ENCODE measurements at places on chromosomes 13 and 19. TPM values are rescaled to one million over a fixed set of nuclear protein-coding genes. Genes with fewer than 3 reads are reported as not detected.

The CLASRP gene
- total RNA-seq = 128 TPM

The PGLYRP2 gene
- 0.34 TPM for total RNA-seq

The ATP8A2 gene
- total RNA-seq = 0.13 TPM

The BCAM gene
- total RNA-seq = 136 TPM

The PLVAP gene
- total RNA-seq = 159 TPM

The ZSCAN1 gene
- 2.3 TPM for total RNA-seq

The CBY2 gene
- not detected for total RNA-seq

The AMER2 gene
- total RNA-seq = not detected

The NOTCH3 gene
- total RNA-seq = 125 TPM

The SOX1 gene
- not detected for total RNA-seq

The ATP4A gene
- total RNA-seq = not detected

The N4BP2L1 gene
- 15.0 TPM for total RNA-seq

The TGFBR3L gene
- 2.2 TPM for total RNA-seq

The DKKL1 gene
- total RNA-seq = 0.62 TPM

The NLRP11 gene
- not detected for total RNA-seq

The C19orf33 gene
- 129 TPM for total RNA-seq

The ZNF880 gene
- 37.5 TPM for total RNA-seq

The DENND1C gene
- total RNA-seq = 3.1 TPM

Data from ureter (tissue), 1 donor.